Esophagus muscularis mucosa (tissue), 4 donors: ENCODE measurements at places on chromosomes 7 and 10. TPM values are rescaled to one million over a fixed set of nuclear protein-coding genes. Genes with fewer than 3 reads are reported as not detected.

DNA sequence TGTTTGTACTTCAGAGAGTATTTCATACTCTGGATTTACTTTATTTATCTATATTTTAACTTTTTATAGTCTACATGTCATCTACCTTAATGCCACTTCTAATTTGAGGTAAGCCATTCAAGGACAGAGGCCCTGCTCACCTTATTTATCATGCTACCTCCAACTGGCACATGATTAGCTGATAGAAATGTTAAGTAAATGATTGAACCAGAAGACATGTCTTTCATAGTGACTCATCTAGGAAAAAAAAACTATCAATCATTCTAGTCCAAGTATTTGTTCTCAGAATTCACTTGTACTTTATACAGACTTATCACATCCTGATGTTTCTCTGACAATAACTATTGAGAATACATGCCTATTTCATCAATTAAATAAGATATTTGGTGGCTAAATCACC, 856.3 kb downstream of the XPNPEP1 start:
- no peaks in the 10 kb centered on the region for H3K36me3 ChIP-seq
- no peak for DNase-seq
- no peaks in the 10 kb centered on the region for H3K4me1 ChIP-seq
- H3K27me3 ChIP-seq, result no peaks in the 10 kb centered on the region

DNA sequence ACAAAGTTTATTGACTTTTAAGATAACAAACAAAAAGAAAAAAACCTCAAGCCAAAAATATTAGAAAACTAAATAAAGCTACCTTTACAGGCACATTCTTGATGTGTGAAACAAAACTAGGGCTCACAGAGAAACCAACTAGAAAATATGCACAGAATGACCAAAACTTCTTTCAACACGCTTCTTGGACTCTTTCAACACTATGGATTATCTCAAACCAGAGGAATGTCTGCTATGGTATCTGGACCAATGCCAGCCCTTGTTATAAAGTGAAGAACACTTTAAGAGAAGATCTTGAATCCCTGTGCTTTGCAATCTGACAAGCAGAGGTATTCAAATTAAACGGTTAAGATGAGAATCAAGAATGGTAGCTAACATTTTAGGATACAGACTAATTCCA, 76.6 kb downstream of the DNAJC1 start:
- no peak for DNase-seq
- H3K27ac ChIP-seq, result no peak overlapping the region
- H3K36me3 ChIP-seq, result no peaks in the 10 kb centered on the region
- no peaks in the 10 kb centered on the region for H3K27me3 ChIP-seq
- no peak overlapping the region for H3K4me3 ChIP-seq

DNA sequence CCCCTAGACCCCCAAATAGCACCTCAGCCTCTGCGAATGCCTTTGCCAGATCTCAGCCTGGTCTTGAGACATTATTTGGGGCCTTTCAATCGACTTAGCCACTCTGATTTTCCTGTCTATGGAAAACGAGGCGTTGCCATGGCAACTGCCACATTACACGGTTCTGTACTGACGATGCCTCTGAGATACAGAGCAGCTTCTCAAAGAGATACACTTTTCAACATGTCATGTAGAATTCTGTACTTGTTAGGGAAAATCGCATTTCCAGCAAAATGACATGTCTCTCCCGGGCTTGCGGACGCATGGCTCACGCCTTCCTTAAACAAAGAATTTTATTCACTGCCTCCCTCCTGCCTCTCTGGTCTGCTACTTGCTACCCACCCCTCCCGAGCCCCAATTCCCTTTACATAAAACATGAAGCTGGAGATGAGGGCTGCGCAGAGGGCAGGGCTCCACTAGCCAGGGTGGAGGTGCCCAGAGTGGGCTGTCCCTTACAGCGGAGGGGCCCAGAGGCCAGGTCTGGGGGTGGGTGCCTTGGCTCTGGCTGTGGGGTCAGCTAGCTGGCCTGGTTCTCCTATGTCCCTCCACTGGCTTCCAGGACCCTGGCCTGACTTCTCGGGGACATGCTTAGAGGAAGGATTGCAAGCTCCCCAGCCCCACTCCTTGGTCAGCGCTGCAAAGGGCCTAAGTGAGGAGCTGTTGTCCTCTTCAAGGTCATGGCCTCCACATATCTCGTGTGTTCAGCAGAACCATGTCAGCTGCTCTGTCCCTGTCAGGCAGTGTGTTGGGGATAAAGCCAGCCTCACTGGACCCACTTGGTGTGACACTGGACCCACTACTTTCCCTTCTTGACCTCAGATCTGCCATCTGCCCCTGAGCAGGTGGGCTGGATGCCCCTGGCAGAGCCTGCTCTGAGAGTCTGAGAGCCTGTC, 342.5 kb downstream of the RPS24 start:
- H3K4me1 ChIP-seq, result peaks cover 7% of the 10 kb centered on the region
- H3K4me3 ChIP-seq, result no peak overlapping the region
- no peak overlapping the region for H3K27ac ChIP-seq
- no peaks in the 10 kb centered on the region for H3K27me3 ChIP-seq

DNA sequence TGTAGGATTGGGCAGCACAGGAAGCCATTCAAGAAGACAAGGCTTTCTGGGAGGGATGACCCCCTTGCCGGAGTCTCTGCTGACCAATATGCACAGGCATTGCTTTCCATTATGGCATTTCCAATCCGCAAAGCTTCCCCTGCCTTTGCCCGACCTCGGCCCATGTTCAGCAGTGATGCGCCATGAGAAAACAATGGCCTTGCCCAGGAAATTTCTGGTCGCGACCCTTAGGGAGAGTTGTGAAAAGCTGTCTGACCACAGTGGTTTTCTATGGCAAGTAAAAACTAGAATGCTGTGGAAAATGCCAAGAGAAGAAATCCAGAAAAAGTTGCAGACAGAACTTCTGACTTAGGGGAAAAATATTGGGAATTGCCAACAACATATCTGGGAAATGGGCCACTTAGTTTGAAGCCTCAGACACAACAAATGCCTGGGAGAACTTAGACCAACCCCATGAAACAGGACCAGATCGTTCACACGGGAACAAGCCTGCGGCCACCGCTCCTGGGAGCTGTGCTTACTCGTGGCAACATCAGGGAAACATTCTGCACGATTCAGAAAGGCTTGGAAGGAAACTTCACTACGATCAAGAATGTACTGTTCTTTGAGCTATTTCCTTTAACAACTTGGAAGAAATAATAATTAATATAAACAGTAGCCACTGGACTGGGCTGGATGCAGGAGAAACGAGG, 512.4 kb downstream of the TNS3 start:
- DNase-seq, result peak; percentile 80
- H3K27me3 ChIP-seq, result no peaks in the 10 kb centered on the region

DNA sequence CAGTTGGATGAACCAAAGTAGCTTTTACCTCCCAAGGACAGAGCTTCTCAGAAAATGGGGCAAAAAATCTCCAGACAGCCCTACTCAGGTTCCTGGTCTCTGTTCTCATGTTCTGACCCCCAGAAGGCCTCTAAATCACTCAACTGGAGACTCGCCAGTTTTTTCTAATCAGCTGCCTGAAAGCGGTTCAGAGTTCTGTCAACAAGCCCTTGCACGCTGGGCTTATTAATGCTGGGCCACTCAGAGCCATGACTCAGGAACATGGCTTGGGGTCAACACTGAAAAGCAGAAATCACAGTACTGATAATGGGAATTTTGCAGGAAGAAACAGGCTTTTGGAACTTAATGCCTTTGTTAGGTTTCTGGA, 15.3 kb downstream of the ECHDC3 start:
- no peak for DNase-seq
- H3K36me3 ChIP-seq, result peaks cover 20% of the 10 kb centered on the region
- peak overlapping the region; percentile 39 for H3K27ac ChIP-seq
- H3K27me3 ChIP-seq, result no peaks in the 10 kb centered on the region
- no peak overlapping the region for H3K4me3 ChIP-seq
- peaks cover 27% of the 10 kb centered on the region for H3K4me1 ChIP-seq

DNA sequence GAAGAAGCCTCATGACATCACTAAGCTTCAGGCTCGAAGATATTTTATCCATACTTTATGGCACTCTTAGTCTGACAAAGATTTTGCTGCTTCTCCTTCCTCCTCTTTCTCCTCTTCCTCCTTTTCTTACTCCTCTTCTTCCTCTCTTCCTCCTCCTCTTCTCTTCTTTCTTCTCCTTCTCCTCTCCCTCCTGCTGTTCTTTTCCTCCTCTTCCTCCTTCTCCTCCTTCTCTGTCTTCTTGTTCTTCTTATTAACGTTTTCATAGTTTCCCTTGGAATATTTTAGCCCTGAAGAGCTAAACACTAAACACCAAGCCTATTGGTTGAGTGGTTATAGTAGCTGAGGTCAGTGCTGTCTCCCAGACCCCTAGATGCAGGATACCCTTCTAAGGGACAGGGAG, 137.7 kb downstream of the CREB5 start:
- H3K27ac ChIP-seq, result no peak overlapping the region
- no peaks in the 10 kb centered on the region for H3K27me3 ChIP-seq
- peaks cover 14% of the 10 kb centered on the region for H3K4me1 ChIP-seq
- H3K4me3 ChIP-seq, result no peak overlapping the region
- no peak for DNase-seq

DNA sequence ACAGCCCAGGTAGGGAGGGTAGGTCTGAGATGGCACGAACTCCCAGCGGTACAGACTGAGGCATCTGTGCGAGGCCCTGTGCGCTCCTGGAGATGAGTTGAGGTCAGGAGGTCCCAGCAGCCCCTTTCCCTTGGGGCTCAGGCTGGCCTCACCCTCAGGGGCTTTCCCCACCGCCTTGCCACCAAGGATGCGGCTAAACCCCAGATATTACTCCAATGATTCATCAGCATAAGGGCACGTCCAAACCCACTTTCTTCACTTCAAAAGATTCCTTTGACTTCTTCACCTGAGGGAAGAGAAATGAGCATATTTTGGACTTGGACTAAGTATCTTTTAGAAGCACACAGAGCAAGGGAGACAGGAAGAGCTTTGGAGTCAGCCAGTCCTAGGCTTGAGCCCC, 20.3 kb downstream of the UROS start:
- no peaks in the 10 kb centered on the region for H3K27me3 ChIP-seq
- H3K27ac ChIP-seq, result no peak overlapping the region
- H3K4me1 ChIP-seq, result no peaks in the 10 kb centered on the region
- no peak overlapping the region for H3K4me3 ChIP-seq
- DNase-seq, result no peak
- H3K36me3 ChIP-seq, result peaks cover 54% of the 10 kb centered on the region

GRCh38 chr7:34057136-34057535, 151.8 kb downstream of the BMPER start:
- no peak overlapping the region for H3K27ac ChIP-seq
- H3K4me1 ChIP-seq, result peaks cover 10% of the 10 kb centered on the region
- H3K4me3 ChIP-seq, result no peak overlapping the region
- H3K36me3 ChIP-seq, result no peaks in the 10 kb centered on the region

- H3K27me3 ChIP-seq, result no peaks in the 10 kb centered on the region
- peak; percentile 90 for DNase-seq
- H3K4me1 ChIP-seq, result peaks cover 48% of the 10 kb centered on the region
- no peaks in the 10 kb centered on the region for H3K36me3 ChIP-seq
- H3K27ac ChIP-seq, result peak overlapping the region; percentile 87
Observed at GRCh38 chr10:3747984-3748383, 37.0 kb downstream of the KLF6 start.

GRCh38 chr7:44103923-44104859, at the start of gene AEBP1:
AEBP1 (plus strand) TSS chr7:44104345; CDS start chr7:44104666, 321 bp downstream.
- H3K27me3 ChIP-seq, result no peaks in the 10 kb centered on the region
- H3K4me3 ChIP-seq, result peak within 1 kb of the TSS; percentile 66
- no peak for DNase-seq
- peaks cover 11% of the 10 kb centered on the region for H3K36me3 ChIP-seq

DNA sequence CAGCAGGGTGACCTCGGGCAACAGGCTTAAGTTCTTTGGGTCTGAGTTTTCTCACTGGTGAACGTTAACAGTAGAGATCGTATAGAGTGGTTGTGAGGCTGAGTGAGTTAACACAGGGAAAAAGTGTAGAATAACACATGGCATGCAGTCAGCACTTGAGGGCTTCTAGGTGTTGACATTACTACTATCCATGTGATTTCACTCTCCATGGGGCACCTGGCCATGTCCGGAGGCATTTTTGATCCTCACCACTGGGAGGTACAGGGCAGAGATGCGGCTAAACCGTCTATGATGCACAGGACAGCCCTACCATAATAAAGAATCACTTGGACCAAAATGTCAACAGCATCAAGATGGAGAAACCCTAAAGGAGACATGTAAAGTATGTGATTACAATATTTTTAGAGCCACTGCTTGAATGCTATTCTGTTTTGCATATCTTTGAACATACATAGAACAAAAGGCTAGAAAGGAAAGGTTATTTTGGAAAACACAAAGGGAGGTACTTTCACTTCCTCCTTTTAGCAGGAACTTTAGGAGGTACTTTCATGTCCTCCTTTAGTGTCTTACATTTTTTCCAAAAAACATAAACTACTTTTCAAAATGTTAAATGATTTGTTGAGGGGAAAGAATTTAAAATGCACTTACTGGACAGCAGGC, 44.3 kb downstream of the NOD1 start:
- H3K27ac ChIP-seq, result peak overlapping the region; percentile 69
- no peak overlapping the region for H3K4me3 ChIP-seq
- no peak for DNase-seq
- no peaks in the 10 kb centered on the region for H3K27me3 ChIP-seq
- H3K4me1 ChIP-seq, result peaks cover 74% of the 10 kb centered on the region
- peaks cover 26% of the 10 kb centered on the region for H3K36me3 ChIP-seq

DNA sequence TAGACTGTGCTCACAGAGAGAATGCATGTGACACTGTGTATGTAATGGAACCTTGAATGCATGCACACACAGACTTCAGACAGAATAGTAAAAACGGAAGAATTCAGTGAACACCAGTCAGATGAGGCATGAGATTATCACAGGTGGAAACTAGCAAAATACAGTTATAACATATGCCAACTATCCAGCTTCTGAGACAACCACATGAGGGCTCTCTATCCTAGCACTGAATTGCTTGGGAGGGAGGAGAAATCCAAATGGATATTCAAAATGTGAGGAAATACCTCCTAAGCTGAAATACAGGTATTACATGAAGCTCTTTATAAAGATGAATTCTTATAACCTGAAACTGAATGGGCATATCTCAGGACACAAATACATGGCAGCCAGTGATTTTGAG, 30.6 kb downstream of the GARS1 start:
- peaks cover 62% of the 10 kb centered on the region for H3K36me3 ChIP-seq
- no peak overlapping the region for H3K4me3 ChIP-seq
- no peaks in the 10 kb centered on the region for H3K27me3 ChIP-seq
- no peak for DNase-seq
- no peaks in the 10 kb centered on the region for H3K4me1 ChIP-seq
- H3K27ac ChIP-seq, result no peak overlapping the region

GRCh38 chr10:132011024-132011423, 29.3 kb upstream of the BNIP3 start:
- no peaks in the 10 kb centered on the region for H3K36me3 ChIP-seq
- H3K27ac ChIP-seq, result no peak overlapping the region
- H3K27me3 ChIP-seq, result peaks cover 4% of the 10 kb centered on the region
- H3K4me1 ChIP-seq, result no peaks in the 10 kb centered on the region
- H3K4me3 ChIP-seq, result no peak overlapping the region

Gene CCDC172
- not detected for total RNA-seq

Gene CHAT
- total RNA-seq, result not detected

Gene CTTNBP2
- 12.1 TPM for total RNA-seq

Gene TET1
- total RNA-seq, result 9.6 TPM

Gene NPY4R2
- not detected for total RNA-seq

Gene MASTL
- total RNA-seq, result 6.2 TPM

Gene ACBD7
- 0.63 TPM for total RNA-seq
